Right cardiac atrium (tissue), 5 donors: ENCODE measurements at places on chromosomes 7 and 10. TPM values are rescaled to one million over a fixed set of nuclear protein-coding genes. Genes with fewer than 3 reads are reported as not detected.

DNA sequence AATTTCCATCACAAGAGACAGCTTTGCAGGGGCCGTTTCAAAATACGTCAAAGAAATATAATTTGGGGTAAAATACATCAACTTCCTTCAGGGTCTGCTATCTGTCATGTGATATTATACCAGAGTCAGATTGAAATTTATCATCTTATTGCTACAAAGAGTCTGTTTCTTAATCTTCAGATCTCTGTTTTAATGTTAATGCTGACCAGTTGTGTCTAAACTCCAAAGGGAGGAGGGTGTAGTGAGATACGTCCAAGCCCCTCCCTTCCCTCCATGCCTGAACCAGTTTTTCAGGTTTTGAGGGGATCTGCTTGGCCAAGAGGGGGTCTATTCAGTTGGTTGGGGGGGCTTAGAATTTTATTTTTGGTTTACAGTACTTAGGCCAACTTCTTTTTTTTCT is 891.6 kb downstream of the GRM8 start:
- DNase-seq = no peak

GRCh38 chr10:72077275-72077990 is 10.9 kb downstream of the SPOCK2 start:
- no peak for DNase-seq

DNA sequence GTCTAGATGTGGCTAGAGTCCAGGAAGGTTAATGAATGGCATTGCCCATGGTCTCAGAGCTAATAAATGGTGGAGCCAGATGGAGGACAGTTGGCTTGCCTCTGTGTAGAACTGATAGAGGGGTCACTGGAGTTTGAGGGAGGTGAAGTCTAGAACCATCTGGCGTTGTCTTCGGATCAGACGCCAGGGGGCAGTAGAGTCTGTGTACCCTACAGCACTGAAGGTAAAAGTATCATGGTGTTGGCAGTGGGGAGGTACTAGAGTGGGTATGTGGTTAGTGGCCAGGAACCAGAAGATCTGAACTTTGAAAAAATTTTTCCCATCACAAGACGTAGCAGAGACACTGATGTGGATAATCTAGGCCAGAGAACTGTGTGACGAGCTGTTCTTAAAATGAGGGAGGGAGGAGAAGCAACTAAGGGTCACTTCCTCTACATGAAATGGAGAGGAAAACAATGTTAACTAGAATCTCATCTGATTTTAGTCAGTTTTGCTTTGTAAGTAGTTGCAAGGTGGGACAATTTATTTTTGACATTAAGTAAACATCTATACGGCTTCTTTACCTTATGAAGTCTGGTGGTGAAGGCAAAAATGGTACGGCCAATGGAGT is 227.9 kb upstream of the PRSS58 start:
- DNase-seq = no peak

DNA sequence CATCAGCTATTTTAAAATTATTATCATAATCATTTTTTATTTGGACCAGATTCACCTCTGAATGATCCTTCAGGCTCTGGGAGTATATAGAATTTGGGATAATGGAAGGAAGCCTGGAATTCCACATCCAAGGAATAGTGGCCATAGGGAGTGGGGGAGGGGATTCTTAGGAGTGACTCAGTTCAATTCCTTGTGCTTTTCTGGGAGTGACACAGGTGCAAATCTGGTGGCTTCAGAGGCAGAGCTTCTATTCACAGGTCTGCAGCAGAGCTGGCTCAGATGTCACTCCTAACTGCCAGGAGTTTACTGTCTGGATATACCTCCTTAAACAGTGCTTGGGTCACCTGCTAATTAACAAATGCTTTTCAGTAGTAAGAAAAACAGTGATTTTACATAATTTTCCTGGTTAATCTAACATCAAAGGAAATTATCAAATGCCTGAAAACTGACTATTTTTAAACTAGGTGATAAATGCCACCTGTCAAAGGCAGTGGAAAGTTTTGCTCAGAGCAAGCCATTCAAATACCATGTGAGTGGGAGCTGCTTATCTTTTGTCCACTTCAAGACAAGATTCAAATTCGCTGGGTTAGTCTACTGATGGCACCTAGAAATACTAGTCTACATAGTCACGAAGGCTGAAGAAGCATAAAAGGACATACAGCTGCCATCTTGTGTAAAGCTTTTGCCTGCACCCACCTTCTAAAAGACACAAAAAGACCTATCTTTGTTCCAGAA is 106.7 kb upstream of the LAMB4 start:
- DNase-seq = no peak

DNA sequence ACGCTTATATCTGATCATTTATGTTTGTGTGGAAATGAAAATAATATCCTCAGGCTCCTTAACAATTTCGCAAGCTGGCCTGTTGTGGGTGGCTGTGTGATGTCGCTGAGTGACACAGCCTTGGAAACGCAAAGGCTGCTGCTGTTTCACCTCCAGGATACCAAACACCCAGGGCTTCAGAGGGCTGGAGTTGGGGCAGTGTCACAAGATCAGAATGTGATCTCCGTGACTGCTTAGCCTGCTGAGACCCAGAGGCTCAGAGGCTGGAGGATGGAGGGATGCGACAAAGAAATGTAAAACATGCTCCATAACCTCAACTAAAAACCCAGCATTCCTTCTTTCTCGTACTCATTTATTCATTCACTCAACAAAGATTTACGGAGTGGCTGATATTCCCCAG is 37.2 kb upstream of the BMPER start:
- no peak for DNase-seq

Gene LIPJ
- 0.06 TPM for total RNA-seq

Gene ZNF25
- 24.5 TPM for total RNA-seq

Gene RAB11FIP2
- 17.6 TPM for total RNA-seq

Gene CYP2C19
- not detected for total RNA-seq

Gene WDR86
- total RNA-seq = 0.17 TPM

DNA sequence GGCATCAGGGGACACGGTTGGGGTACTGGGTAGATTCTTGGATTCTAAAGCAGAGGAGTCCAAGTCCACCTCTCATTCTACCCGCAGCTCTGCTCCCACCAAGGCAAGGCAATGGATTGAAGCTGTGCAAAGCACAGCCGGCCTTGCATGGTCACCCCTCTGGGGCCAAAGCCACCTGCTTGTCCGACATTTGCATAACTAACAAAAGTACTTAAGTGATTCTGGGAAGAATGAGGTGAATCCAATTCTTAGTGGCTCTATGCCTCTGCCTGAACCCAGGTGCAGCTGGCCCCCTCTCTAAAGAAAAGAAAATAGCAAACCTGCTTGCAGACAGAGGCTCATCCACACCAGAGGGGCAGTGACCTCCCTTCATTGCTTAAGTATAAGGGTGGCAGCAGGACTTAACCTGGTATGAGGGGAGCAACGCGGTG is 10.7 kb upstream of the COBL start:
- DNase-seq = no peak

- no peak for DNase-seq
These were observed 249.8 kb upstream of the PPP2R2D start for GRCh38 chr10:131650771-131651673.

Gene MKX
- total RNA-seq = 0.15 TPM
